Transverse colon (tissue), 4 donors: ENCODE measurements at places on chromosomes 5 and 9.
A peak's percentile ranks its signal among the peaks of the same experiment; 100 is the strongest.

DNA sequence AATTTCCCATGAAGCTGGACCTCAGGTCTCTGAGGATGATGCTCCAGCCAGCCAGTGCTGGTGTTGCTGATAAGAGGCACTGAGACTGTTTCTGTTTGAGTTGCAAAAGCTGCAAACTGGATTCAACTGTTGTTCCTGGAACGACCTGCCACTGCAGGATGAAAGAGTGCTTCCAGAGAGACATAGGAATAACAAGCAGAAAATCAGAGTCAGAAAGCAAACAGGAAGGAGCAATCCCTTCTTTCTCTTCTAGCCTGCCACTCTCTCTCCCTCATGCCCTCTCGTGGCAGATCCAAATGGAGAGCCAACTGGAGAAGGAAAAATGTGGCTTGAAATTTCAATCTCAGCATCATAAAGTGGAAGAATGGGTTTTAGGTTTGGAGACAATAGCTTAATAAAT is 110.4 kb downstream of the STARD4 start:
- H3K27ac ChIP-seq = no peak overlapping the region
- H3K4me1 ChIP-seq = no peaks in the 10 kb centered on the region
- no peaks in the 10 kb centered on the region for H3K27me3 ChIP-seq
- DNase-seq = no peak

GRCh38 chr9:125756518-125756917 is 9.3 kb downstream of the PBX3 start:
- H3K4me1 ChIP-seq = no peaks in the 10 kb centered on the region
- H3K36me3 ChIP-seq = no peaks in the 10 kb centered on the region
- H3K4me3 ChIP-seq = no peak overlapping the region
- no peaks in the 10 kb centered on the region for H3K27me3 ChIP-seq
- H3K27ac ChIP-seq = no peak overlapping the region

DNA sequence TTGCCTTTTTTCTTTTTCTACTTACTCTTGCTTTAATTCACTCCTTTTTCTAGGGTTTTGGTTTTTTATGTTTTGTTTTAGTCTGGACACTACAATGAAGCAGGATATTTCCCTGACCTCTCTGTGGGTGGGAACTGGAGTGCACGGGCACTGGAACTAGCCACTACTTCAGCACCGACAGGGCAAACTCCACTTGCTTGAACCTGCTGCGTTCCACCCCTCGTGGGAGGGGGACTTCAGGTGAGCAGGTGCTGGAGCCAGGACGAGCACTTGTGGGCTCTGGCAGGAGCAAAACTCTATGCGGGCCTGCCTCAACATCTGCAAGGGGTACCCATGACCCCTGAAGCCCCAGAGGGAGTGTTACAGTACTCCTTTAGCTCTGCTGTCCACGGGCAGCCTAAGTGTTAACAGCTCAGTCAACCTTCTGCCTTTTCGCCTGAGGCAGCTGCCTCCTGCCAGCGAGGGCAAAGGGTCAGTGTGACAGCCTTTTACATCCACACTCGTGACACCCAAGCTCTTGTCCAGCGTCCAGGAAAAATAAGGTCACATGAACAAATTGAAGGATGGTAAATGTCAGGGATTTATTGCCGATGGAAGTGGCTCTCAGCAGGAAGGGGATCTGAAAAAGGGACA is 144.1 kb upstream of the NFIL3 start:
- DNase-seq = no peak
- H3K36me3 ChIP-seq = no peaks in the 10 kb centered on the region
- no peak overlapping the region for H3K27ac ChIP-seq
- peaks cover 4% of the 10 kb centered on the region for H3K4me1 ChIP-seq
- no peaks in the 10 kb centered on the region for H3K27me3 ChIP-seq

GRCh38 chr5:140324617-140325241 is 21.7 kb downstream of the HBEGF start:
- DNase-seq = no peak
- H3K4me1 ChIP-seq = peaks cover 14% of the 10 kb centered on the region
- H3K4me3 ChIP-seq = no peak overlapping the region
- no peaks in the 10 kb centered on the region for H3K36me3 ChIP-seq
- H3K27ac ChIP-seq = peak overlapping the region; percentile 34
- no peaks in the 10 kb centered on the region for H3K27me3 ChIP-seq

GRCh38 chr5:103315455-103315854 is 56.9 kb downstream of the MACIR start:
- no peak overlapping the region for H3K4me3 ChIP-seq
- DNase-seq = no peak
- H3K4me1 ChIP-seq = no peaks in the 10 kb centered on the region

DNA sequence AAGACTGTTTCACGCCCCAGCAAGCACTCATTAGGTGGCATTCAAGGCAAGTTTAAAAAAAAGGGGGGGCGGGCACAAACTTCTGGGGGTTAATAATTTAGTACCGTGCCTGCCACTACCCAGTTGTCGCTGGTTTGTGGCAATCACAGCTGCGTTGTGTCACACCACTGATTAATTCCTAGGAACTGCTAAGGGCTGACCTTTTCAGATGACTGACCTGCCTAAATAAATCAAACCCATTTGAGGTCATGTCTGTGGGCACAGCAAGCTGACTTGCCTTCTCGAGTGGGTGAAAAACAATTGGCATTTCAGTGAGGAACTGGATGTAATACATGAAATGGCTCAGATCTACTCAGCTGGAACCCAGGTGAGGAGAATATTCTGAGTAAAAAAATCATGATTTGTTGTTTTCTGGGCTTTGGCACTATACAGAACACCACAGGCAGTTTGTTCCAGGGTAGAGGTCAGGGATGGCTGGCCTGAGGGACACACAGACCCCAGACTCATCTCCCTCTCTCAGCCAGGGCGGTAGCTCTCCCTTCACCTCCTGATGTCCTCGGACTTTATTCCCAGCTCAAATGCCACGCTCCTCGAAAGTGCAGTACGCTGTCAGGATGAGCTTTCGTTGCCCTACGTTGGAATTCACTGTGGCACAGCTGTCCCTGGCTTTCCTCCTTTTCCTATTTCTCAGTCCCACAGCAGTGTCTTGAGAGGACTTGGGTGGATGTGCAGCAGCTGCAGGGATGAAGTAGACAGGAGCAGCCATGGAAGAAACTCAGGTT is 15.5 kb upstream of the MGAT1 start:
- H3K27me3 ChIP-seq = no peaks in the 10 kb centered on the region
- no peaks in the 10 kb centered on the region for H3K36me3 ChIP-seq
- H3K4me1 ChIP-seq = peaks cover 9% of the 10 kb centered on the region
- H3K4me3 ChIP-seq = no peak overlapping the region
- peak overlapping the region; percentile 63 for H3K27ac ChIP-seq
- DNase-seq = no peak

GRCh38 chr9:3768286-3768685 is 242.5 kb upstream of the RFX3 start:
- no peak for DNase-seq
- H3K27ac ChIP-seq = no peak overlapping the region
- H3K4me3 ChIP-seq = no peak overlapping the region
- no peaks in the 10 kb centered on the region for H3K36me3 ChIP-seq
- H3K4me1 ChIP-seq = no peaks in the 10 kb centered on the region

DNA sequence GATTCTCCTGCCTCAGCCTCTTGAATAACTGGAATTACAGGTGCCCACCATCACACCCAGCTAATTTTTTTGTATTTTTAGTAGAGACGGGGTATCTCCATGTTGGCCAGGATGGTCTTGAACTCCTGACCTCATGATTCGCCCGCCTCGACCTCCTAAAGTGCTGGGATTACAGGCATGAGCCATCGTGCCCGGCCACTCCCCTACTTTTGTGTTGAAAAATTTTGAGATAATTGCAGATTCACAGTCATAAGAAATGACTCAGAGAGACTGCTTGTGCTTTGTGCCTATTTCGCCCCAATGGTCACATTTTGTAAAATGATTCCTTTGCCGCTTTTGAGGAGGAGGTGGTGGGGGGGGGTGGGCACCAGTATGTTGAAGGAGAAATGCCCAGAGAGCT is 48.1 kb upstream of the SH3PXD2B start:
- no peak for DNase-seq
- H3K4me1 ChIP-seq = peaks cover 20% of the 10 kb centered on the region
- no peak overlapping the region for H3K27ac ChIP-seq
- no peaks in the 10 kb centered on the region for H3K27me3 ChIP-seq
